Stimulated activated CD8-positive, alpha-beta memory T cell treated with anti-CD3 and anti-CD28 coated beads, Interleukin-7, amount 100 ng/mL, for 24 hours (primary cell): ENCODE measurements at places on chromosomes 11 and 22.

DNA sequence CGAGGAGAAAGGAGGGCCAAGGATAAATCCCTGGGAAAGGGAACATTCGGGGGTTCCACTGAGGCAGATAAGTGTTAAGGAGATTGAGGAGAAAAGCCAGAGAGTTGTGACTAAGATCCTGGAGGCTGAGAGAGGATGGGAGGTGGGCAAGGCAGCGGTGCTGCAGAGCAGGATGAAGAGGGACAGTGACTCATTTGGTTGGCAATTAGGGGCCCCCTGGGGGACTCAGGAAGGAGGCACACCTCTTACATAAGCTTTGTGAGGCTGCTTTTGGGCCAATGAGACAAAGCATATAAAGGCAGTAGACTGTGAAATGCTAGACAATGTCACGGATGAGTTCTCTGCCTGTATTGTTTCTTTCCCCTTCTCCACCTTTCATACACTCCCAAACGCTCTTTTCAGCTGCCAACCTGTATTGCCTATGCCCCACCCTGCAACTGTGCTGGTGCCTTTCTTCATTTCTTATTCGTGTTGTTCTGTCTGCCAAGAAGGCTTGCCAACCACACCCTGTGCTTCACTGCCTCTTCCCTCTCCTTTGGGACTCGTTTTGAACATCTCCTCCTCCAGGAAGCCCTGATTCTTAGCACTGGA lies 246.8 kb upstream of the KIRREL3 start:
- no peak for DNase-seq

DNA sequence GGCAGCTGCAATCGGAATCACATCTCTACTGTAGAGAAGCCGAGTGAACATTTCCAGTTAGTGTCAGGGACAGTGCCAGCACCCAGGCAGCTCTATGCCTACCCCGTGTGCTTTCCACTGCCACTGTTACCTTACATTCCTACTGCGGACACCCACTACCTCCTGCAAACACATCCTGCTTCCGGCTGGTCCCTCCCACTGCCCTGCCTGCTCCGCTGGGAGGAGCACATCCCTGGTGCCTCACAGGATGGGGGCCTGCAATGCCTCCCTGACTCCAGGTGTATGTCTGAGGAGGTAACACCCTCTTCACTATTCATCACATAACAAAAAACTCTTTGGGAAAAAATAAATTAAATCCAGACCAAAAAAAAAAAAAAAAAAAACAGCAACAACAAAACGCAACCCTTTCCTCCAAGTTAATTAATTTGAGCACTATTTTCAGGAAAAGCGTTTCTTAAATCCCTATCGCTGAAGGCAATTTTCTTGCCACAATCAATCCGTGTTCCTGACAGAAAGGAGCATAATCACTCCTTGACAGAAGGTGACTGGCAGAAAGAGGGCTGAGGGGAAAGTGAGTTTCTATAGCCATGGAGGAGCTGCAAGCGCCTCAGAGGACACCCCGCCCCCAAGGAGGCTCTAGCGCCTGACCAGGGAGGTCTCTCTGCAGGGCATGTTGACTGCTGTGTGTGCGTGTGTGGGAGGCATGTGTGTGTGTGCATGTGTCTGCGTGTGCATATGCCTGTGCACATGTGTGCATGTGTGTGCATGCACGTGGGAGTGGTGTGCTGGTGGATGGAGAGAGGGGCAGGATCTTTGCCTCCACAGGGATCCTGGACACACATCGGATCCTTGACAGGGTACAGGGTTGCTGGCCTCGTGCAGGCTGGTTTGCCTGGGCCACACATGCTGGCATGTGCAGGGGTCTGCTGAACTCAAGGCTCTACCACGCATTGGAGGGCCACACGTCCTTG lies 134.8 kb upstream of the NTM start:
- DNase-seq, result no peak

DNA sequence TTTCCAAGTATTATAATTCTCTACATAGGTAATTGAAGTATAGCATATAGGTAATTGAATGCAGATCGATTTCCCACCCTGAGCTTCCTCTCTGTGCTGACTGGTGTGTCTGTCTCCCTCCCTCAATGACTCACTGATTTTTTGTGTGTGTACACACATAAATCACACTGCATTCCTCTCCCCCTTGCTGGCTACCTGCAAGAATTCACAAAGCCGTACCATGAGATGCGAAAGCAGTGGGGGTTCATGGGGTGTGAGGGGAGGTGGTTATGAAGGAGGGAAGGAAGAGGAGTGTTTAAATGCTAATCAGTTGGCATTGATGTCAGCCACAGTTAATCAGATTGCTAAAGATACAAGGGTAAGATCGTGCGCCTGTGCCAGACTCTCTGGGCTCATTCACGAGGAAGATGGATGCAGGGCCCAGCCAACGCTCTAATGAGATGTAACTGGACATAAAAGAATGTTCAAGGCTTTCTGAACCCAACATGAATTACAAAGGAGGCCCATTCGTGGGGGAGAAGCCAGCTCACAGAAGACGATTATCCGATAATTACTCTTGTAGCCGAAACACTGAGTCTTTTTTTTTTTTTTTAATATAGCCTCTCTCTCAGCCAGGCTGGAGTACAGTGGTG lies 107.4 kb downstream of the SEZ6L start:
- DNase-seq, result no peak

DNA sequence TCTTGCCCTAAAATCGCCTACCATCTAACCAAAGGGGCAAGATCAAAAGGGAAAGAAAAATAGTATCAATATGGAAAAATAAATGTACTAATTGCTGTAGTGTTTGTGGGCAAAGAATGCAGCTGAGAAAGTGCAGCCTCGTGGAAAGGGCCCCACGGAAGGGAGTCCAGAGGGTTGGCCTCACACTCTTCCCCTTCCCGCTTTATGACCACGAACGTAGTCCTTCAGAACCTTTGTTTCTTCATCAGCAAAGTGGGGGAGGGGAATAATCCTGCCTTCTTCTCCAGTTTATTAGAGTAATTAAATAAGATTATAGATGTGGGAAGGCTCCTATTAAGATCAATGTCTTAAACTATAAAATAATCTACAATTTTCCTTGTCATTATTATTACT lies 41.0 kb downstream of the FLI1 start:
- no peak for DNase-seq

DNA sequence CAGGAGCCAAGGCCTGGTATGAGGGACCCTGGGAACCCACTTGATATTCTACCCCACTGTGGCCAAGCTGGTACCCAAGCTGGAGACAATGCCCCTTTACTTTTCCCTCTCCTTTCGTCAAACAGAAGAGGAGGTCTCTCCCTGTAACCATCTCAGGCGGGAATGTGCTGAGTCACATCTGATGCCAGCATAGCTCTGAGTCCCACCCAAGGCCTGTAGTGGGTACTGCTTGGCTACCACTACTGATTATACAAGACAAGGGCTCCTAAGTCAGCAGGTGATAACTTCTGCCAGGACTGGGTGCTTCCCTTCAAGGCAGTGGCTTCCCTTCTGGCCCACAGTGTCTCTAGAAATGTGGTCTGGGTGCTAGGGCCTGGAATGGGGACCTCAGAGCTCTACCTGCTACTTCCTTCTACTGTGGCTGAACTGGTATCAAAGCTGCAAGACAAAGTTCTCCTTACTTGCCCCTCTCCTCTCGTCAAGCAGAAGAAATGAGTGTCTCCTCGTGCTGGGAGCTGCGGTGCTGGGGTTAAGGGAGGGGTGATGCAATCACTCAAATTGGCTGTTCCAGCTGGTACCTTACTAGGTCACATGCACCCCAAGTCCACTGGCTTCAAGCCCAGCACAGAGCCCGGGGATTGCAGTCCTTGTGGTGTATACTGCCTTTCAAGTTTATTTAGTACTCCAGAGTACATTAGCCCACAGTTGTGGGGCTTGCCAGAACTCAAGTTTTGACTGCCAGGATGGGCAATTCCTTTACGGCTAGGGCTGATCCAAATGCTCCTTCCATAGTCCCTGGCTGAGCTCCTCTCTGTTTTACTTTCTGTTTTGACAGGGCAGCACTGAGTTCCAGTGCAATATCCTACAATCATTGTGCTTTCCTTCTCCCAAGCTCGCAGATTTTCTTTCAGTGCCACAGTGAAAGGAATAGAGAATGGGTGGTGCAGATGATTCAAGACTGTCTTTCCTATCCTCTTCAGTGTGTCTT lies 419.7 kb upstream of the CNTN5 start:
- DNase-seq, result no peak

DNA sequence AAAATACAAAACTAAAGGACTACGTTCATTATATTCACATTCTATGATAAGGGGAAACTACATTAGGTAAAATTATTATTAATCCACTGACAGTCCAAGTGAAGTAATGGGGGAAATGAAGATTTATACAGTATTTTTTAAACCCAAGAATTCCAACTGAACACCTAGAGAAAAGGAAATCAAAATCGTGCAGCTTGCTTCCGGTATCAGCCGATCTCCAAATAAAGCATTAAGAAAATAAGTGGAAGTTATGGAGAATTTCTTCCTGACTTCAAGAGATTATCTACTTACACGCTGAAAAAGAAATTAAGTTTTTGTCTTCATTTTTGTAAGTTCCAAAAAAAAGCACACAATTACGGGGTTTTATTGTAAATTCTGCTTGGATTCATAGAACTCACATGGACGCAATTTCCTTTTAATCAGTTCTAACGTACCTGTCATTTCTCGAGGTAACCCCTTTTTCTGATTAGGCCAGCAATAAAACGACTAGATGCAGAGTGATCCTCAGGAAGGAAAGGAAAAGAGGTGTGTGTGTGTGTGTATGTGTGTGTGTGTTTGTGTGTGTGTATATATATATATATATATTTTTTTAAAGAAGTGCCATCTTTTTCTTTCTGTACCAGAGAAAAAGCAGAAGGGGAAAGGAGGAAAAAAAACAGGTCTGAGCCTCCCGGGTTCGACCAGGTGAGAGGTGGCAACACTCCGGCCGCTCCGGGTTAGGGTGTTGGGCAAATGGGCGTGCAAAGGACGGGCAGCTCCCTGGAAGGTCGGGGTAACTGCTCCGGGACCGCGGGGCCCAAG lies 1.1 kb downstream of the ZBTB44 start:
- no peak for DNase-seq

- no peak for DNase-seq
These were observed 69.4 kb upstream of the ALX4 start for GRCh38 chr11:44379141-44380008.

DNA sequence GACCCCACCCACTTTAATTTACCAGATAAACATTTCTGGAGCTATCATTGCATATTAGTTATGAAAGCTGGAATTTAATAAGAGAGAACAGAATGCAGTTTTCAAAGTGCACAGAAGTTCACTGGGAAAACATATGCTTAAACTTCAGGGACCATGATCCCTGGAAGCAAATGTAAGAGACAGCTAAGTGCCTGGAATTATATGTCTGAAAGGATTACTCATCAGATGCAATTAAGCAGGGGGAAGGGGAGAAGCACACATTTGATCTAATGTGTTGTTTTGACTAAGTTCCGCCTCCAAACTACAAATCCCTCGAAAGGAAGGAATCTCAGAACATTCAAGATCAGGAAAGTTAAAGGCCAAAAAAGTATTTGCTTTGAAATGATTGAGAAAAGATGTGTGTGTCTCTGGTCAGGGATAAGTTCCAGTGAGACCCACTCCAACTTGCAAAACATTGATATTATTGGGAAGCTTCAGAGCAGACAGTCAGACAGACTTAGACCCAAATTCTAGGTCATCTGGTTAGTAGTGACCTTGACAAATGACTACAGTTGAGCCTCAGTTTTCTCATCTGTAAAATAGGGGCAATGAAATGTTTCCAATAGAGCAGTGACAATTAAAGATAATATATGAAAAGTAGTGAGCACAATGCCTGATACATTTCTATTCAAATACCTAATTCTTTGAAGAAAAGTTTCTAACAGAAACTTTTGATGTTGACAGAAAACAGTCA lies 147.6 kb downstream of the ME3 start:
- DNase-seq, result no peak

DNA sequence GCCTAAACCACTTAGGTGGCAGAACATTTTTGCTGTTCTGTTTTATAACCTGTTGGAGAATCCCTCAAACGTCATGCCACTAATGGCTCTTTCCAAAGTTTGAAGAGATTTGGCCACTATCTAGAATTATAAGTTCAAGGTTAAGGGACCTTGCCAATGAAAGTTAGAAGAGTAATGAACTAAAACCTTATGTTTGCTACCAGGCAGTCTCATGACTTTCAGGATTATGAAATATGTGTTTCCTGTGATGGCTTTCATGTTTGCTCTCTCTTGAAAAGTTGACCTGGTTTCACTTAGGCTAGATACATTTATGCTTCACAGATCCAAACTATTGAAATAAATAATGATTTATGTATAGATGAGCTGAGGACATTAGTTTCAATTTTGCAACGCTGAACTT lies 340.0 kb downstream of the LRRC4C start:
- no peak for DNase-seq

DNA sequence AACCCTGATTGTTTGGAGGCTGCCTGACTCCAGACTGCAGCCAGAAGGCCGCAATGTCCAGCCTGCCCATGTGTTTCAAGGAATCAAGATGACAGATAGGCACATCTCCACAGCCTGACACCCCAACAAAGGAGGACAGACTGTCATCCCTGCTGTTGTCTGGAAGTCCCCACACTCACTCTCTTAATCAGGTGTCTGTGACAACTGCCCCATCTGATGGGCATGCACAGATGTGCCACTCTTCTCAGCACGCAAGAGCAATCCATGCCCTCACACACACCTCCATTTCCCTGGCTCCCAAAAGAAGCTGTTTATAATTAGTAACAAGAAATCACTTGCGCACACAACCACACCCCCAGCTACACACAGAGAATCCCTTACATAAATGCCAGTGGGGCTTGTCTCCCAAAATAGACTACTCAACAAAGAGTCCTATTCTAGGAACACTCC lies 117.6 kb downstream of the C11orf58 start:
- DNase-seq, result no peak

GRCh38 chr11:109480251-109480650 lies 58.3 kb downstream of the C11orf87 start:
- no peak for DNase-seq

DNA sequence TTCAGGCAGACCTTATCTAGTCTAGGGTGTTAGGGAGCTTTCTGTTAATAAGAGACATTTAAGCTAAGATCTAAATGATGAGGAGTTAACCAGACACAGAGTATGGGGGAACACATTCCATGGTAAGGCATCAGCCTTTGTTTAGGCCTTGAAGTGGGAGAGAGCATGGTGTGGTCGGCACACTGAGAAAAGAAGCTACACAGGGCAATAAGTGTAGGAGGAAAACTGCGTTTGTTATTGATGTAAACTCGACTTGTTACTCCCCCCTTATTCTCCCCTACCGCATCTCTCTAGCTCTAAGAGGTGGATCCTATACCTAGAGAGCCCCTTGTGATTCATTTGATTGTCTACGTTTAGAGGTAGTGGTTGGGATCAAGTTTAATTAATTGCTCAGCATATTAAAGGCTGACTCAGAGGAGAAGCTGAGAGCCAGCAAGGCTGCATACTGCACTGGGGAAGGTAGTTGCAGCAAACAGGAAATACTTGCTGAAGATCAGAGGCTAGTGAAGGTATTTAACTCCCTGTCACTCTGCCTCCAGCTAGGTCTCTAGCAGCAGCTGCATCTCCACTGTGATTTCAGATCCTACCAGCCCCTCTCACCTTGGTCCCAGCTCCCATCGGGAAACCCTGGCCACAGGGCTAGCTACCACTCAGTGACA lies 86.8 kb upstream of the TEAD1 start:
- DNase-seq, result no peak

GRCh38 chr11:76184551-76184993 lies 21.7 kb downstream of the WNT11 start:
- DNase-seq, result no peak

GRCh38 chr11:94948070-94948617 lies 25.2 kb downstream of the CWC15 start:
- DNase-seq, result no peak
